ENCODE measurements at places on chromosomes 11 and 22.

DNA sequence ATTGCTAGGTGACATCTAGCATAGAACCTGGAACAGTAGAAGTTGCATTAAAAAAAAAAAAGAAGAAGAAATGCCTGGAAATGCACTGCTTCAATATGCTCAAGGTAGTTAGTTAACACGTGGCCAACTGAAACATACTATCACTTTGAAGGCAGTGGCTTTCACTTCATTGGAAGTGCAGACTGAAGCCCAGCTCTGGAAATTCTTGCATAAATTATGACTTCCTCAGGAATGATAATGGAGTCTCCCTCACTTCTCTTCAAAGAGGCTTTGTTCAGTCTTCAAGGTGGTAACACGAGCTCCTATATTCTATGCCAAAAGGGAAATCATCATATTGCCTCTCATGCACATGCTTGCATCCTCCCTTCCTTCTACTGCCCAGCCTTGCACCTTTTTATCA is 715.9 kb upstream of the API5 start:
- no peak for DNase-seq

- no peak for DNase-seq
Measured at GRCh38 chr11:3225826-3226750, 6.1 kb downstream of the MRGPRE start.

GRCh38 chr11:119612814-119613213 is 116.2 kb downstream of the NECTIN1 start:
- DNase-seq = no peak

DNA sequence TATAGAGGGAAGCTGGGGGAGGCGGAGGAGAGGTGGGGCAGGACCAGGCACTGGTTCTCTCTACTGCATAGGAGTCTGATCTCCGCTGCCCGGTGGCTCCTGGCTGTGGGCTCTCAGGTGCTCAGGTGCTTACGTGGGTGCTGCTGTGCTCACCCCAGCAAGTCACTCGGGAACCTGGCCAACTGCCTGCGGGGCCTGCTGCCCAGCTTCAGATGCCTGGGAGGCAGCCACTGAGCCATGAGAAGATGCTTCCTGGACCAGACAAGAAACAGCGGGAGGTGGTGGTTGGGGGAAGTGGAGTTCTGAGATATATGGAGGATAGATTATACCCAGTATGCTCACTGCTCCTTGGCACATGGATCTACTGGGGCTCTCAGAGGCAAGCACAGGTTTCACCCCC is 1303.4 kb downstream of the TBC1D22A start:
- DNase-seq = no peak

- DNase-seq = no peak
Measured at GRCh38 chr11:64265176-64266160, 14.1 kb downstream of the PLCB3 start.

DNA sequence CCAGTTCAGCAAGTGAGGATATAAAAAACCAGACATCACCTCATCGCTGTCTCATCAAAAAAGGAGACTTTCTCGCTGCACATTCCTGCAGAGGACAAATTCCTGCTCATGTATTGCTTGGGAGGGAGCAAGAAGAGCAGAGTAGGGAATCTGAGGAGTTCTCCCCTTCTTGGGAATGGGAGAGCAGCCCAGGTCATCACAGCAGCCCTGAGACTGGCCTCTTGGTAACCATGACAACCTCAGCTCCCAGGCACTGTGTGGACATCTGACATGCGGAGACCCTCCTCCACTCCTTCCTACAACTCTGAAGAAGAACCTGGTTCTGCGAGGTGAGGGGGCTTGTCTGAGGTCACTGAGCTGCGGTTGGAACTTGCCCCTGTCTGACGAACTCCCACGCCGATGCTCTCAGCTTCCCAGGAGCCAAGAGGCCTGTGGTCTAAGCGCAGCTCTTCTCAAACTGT is 17.9 kb downstream of the RFPL1 start:
- DNase-seq = no peak

- no peak for DNase-seq
Measured at GRCh38 chr11:102497061-102497460, 33.5 kb downstream of the MMP7 start.

DNA sequence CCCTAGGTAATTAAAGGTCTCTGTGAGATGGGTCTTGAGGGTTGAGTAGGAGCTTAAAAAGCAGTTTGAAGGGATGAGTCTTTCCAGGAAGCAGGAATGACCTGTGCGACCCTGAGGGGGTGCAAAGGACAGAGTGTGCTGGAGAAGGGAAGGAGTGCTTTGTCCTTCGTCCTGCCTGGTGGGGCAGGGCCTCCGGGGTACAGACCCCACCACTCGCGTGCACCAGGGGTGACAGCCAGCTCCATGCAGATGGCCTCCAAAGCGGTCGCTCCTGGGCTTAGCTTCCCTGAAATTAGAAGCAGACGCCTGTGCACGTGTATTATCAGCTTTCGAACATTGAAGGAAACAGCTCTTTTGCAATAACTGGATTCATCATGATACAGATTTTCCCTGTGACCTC is 959.8 kb downstream of the BRD1 start:
- DNase-seq = no peak

DNA sequence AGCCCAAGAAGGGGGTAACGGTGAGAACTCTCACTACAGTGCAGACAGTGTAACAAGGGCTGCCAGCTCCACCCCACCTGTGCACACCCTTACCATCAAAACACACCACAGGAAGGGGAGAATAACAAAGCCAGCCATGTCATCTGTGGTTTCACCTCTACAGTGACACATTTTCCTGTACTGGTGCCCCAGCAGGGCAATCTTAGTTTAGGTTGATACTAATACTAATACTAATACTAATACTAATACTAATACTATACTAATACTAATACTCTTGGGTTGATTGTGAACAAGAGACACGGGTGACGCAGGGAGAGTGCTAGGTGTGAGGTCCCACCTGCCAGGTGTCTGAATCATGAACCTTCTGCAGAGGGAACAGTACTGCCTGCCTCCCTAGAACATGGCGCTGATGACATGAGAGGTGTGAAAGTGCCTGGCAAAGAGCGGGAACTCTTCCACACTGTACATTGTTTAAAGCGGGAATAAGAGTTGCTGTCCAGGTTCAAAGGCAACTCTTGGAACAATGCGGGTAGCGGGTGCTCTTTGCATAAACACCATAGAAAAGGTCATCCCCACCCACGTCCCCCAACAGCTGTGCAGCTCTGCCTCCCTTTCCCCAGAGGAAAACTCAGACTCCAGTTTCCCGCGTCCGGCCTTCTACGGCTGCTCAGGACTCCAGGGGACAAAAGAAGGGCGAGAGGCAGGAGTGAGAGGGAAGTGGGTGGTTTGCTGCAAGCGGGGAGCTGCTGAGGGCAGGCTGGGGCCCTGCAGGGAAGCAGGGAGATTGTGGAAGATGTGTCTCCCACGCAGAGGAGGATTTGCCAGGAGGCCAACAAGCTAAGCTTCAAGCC is 25.0 kb upstream of the TMPRSS4 start:
- peak; percentile 58 for DNase-seq

DNA sequence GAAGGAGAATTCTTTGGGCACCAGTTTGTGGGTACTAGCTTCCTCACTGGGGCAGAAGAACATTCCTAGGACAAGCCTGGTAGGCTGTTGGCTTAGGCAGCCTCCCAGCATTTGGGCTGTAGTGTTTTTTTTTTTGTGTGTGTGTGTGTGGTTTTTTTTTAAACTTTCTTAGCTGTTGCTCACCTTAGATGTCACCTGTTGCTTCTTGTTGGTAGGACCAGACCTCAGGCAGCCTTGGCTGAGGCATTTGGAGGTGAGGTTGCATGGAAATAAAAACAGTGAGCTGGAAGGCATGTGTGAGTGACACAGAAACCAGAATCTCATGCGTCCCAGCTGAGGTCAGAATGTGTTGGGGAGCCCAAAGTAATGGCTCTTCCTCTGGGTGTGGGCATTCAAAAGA is 21.3 kb downstream of the AMPD3 start:
- no peak for DNase-seq

DNA sequence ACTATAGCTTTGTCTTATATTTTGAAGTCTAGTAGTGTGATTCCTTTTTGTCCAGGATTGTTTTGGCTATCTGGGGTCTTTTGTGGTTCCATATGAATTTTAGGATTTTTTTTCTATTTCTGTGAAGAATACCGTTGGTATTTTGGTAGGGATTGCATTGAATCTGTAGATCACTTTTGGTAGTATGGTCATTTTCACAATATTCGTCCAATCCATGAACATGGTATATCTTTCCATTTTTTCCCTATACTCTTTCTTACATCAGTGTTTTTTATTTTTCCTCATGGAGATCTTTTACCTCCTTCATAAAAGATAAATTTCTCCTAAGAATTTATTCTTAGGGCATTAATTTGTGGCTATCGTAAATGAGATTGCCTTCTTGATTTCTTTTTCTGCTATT is 29.1 kb downstream of the MADD start:
- DNase-seq = no peak

DNA sequence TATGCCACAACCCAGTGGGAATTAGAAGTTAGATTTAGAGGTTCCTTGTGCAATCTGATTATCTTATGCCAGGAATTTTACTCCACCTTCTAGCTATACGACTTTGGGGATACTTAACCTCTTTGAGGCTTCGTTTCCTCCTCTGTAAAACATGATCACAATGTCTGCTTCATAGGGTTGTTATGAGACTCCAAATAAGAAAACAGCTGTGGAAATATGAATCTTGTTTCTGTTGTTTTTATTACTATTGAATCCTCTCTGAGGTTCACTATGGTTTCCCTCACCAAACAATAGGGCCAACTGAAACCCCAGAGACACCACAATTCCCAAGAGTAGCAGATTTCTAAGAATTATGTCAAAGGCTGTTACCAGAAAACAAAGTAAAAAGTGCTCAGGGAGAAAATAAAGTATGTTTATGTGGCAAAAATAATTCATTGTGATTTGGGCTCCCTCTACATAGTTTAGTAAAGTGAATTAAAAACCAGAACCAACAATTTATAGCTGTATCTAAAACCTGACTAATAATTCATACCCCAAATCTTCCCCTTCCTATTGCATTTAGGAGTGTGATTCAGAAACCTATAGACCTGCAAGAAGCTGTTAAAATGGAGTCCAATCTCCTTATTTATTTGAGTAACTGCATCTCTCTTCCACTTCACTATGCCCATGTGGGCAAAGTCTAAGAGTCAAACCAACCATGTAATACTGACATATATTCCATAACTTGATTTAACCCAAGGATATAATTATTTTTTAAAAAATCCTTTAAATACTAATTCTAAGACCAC is 38.4 kb downstream of the AMBRA1 start:
- no peak for DNase-seq

GRCh38 chr11:7592711-7593110 is 78.9 kb downstream of the PPFIBP2 start:
- DNase-seq = no peak

- DNase-seq = no peak
Measured at GRCh38 chr11:9849389-9849788, 185.5 kb downstream of the SWAP70 start.

DNA sequence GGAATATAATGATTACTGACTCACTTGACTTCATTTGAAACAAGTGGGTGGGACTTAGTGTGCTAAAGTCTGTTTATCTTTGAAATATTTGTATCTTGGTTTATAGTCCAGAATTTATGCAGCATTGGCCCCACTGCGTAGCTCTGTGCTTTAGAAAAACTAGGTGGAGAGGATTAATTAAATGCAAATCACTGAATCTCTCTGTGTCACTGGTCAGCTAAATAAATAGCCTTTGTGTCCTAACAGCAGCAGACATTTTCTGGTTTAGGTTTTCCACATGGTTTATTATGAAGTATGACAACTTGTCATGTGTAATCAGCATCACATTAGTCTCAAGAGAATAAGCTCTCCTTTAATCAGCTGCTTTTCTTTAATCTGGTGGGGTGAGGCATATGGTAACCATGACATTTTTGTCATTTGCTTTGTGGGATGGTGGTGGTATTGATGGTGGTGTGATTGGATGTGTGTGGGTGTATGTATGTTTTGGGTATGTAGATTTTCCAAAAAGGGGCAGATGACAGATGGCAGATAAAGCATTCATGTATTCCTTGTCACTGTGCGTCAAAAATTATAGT is 33.9 kb downstream of the BCL2L13 start:
- no peak for DNase-seq

DNA sequence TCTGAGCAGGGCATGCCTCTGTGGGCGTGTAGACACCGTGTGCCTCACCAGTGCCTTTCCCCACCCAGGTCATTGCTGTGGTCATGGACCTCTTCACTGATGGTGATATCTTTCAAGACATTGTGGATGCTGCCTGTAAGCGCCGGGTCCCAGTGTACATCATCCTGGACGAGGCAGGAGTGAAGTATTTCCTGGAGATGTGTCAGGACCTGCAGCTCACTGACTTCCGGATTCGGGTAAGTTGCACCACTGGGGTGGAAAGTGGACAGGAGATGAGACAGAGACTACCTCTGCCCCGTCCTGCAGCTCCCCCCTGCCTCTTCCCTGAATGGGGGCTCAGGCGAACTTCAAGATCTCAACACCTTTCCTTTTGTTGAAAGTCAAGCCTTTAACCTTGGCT is 24.3 kb downstream of the FAM83F start:
- DNase-seq = no peak

GRCh38 chr11:61782841-61783240 is 9.6 kb downstream of the TMEM258 start:
- DNase-seq = no peak

DNA sequence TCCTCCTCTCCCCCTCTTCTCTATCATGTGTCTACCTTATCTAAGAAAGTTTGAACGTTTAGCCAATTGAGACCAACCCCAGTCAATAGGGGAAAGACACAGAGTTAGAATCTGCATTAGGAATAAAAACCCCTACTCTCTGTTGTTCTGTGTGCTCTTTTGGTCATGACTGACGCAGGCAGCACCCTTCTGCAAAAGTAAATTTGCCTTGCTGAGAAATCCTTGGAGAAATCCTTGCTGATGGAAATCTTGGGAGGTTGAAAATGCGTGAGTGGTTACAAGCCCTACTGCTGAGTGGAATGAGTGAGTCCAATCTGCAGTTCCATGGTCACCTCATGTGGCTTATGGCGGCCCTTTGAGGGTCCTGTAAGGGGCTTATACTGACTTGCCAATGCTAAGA is 145.2 kb downstream of the AASDHPPT start:
- DNase-seq = no peak

- no peak for DNase-seq
Measured at GRCh38 chr11:17244046-17244445, 32.5 kb upstream of the NUCB2 start.

GRCh38 chr22:38433871-38434270 is 21.1 kb downstream of the KCNJ4 start:
- DNase-seq = no peak

- no peak for DNase-seq
Measured at GRCh38 chr11:117457835-117458234, 130.2 kb downstream of the CEP164 start.

- DNase-seq = no peak
Measured at GRCh38 chr11:64918017-64918416, 1.0 kb upstream of the ATG2A start.

DNA sequence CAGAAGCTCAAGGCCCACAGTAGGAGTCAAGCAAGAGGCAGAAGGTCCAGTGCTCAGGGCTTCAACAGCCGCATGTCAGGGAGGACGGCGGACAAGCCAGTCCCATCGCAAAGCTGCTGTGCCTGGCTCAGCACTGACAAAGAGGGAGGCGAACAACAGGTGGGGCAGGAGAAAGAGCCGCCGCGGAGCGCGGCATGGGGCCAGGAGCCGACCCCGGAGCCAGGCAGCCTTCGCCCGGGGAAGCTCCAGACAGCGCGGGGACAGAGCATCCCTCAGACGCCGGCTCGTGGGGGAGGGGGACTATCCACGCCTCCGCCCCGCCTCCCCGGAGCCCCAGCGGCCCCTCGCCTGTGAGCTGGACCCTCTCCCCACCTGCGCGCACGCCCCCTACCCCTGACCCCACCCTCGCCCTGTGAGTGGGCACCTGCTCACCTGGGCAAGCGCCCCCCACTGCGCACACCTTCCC is 369 bp downstream of the DHCR7 start:
- DNase-seq = no peak
